T-helper 2 cell (primary cell): ENCODE measurements at places on chromosomes 7 and 10.

DNA sequence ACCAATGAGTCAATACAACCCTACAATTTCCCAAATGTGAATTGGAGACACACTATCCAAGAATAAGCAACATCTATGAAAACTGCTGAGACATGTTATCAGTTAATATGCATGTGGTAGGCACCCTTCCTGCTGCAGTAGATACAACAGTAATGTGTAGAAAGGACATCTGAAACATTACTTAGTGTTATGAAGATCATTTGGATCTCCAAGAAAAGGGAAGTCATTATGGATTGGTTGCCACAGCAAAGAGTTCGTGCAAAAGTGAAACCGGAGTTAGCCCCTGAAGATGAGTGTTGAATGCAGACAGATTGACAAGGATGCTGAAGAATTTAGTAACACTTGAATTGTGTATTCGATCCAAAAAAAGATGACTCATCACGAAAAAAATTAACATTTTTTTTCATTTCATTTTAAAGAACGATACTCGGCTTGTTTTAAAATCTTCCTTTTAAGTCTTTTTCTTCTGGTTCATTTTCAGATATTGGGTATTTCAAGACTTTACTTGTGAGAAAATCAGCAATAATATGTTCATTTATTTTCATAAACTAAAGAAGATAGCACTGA lies 322.4 kb upstream of the KLF6 start:
- DNase-seq = no peak

- DNase-seq = no peak
Measured at GRCh38 chr10:35808344-35808743, 166.2 kb upstream of the FZD8 start.

DNA sequence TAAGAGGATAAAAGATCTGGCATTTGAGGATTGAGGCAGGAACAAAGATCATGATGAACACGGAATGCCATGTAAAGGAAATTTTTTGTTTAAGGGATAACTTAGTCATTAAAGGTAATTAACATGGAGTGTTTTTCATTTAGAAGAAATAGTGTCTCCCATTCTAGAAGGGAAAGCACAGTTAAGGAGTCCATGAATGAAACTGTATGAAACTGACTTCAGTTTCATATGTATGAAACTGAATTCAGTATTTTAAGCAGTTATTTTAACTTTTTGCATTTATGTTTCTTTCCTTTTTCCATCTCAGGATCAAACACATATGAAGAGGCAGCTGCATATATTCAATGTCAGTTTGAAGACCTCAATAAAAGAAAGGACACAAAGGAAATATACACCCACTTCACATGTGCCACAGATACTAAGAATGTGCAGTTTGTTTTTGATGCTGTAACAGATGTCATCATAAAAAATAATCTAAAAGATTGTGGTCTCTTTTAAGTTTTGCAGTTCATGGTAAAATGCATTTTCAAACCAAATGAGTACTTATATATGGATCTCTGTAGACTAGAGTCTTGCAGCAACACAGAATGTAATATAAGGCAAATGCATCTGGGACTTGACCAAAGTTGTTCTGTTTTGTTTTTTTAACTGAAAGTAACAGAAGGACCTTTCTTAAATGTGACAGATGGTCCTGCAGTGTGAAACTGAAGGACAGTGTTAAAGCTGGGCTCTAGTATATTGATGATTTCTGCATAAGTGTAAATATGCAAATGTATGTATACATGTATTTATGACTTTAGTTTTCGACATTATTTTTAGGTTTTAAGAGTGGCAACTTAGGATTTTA lies 82.6 kb downstream of the GNAI1 start:
- no peak for DNase-seq

DNA sequence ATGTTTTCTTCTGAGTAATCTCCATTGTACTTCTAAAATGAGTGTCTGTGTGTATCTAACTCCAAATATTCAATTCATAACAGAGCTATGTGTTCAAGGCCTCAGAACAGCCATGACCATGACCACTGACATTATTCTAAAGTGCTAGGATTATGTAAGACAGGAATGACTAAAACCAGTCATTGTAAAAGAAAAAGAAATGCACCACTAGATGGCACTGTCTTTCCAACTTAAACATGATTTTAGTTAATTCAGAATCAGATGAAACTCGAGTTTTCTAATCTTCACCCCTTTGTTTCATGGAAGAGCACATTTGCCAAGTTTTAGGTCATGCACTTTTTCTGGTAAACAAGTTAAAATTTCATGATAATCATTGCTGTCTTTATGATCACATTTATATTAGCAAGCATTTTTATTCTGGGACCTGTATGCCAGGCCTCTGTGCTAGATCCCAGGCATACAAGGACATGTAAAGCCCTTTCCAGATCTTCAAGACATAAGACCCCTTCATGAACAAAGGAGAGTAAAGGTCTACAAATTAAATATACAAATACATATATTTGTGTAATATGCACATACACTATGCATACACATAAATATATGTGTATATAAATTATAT lies 26.1 kb upstream of the RSU1 start:
- peak; percentile 66 for DNase-seq

- no peak for DNase-seq
Measured at GRCh38 chr10:71218046-71218650, 5.8 kb downstream of the UNC5B start.

GRCh38 chr10:58102897-58103296 lies 164.8 kb downstream of the IPMK start:
- no peak for DNase-seq

- no peak for DNase-seq
Measured at GRCh38 chr10:3350205-3350604, 177.6 kb upstream of the PITRM1 start.

DNA sequence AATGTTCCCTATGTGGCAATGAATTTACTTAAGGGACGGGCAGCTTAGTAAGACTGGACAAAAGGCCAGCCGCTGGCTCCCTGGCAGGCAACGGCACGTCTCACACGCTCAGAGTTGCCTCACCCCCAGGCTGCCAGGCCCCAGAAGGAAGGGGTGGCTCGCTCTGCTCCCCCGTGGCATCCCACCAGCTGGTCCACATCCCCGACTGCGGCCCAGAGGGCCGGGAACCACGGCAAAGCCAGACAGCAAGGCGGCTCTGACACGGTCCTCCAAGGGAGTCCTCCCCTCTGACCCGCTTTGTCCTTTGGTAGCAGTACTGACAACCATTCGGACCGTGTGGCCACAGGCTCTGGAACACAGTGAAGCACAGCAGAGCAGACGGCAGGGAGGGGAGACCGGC lies 34.1 kb downstream of the NUDT1 start:
- DNase-seq = no peak

- no peak for DNase-seq
Measured at GRCh38 chr7:151539088-151539671, 19.5 kb upstream of the RHEB start.

DNA sequence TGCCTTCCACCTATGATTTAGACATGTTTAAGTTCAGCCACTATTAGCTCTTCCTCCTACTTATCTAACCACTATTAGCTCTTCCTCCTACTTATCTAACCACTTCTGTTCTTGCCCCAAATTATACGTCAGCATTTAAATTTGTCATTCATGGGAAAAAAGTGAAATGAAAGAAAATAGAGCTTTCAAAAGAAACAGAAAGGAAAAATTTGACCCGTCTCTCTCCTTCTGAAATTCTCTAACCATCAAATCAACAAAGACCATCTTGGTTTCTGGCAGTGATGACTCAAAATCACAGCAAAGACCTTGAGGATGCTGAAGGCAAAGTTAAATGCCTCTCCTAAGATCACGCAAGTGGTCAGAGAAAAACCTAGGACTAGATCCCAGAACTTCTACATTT lies 2.6 kb downstream of the LIPA start:
- no peak for DNase-seq

GRCh38 chr10:27479016-27479415 lies 25.1 kb upstream of the RAB18 start:
- DNase-seq = no peak

- no peak for DNase-seq
Measured at GRCh38 chr10:126027692-126028091, 131.3 kb downstream of the FANK1 start.

DNA sequence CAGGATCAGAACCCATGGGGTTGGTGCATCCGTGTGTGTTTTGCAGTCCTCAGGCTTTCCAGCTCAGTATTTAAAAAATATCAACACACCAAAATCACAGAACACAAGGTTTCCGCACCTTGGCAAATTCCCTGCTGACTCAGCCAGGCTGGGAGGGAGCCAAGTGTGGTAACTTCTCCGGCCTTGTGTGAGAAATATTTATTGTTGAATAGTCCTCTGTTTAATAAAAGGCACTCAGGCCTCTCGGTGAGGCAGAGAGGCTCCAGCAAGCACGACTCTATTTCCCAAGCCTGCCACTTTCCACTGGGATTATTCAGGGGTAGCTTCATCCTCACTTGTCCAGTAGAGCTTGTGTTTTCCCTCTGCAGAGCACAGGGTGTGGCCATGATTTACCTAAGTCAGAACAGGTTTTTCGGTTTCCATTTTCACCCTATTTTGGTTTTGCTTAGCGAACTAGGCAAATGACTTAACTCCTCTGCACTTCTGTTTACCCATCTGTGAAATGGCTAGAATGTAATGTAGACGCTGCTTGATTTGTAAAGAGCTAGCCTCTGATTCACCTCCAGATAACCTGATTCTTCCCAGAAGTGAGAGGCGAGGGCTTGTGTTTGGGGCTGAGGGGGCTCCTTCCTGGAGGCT lies 13.0 kb upstream of the CHST15 start:
- DNase-seq = no peak

DNA sequence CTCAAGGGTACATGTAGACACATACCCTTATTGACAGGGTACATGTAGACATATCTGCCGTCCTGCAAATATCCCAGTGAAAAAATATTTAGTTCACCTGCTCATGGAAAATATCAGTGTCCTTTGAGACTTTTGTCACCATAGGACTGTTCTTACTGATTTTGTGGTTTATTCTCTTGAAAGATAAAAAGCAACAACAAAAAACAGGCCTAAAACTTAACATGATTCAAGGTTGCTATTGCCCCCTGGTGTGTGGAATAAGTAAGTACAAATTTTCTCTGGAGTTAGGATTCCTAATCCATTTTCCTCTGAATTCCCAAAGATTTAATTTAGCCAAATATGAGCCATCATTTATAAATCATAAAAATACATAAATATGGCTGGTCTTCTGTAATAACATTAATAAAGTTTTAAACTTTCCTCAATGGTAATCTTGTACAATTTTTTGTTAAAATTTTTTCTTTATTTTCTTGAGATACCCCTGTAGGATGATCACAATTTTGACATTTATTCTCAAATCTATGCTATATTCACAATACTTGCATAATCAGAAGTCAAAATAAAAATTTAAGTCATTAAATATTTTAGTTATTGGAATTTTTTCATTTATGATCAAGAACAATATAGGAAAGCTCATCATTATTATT lies 741.4 kb upstream of the POT1 start:
- DNase-seq = no peak

- no peak for DNase-seq
Measured at GRCh38 chr7:55140221-55140940, 121.6 kb downstream of the EGFR start.

GRCh38 chr7:723541-723940 lies 3.0 kb upstream of the DNAAF5 start:
- no peak for DNase-seq

- no peak for DNase-seq
Measured at GRCh38 chr7:35336444-35336843, 82.5 kb upstream of the TBX20 start.

- no peak for DNase-seq
Measured at GRCh38 chr7:5206686-5207085, 16.7 kb downstream of the WIPI2 start.

DNA sequence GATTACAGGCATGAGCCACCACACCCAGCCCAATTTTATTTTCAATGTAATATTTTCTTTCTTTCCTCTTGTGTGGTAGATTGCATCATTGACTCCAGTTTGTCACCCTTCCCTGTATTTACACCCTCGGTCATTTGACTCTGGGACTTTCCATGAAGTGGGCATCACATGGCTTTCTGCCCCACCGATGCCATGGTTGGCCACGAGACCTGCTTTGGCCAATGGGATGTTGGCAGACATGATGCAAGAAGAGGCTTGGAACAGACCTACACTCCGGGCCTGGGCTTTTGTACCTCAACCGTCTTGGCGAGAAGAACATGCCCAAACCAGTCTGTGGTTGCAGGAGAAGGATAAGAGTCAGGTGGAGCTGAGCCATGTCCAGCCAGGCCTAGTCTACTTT lies 38.8 kb upstream of the CACUL1 start:
- DNase-seq = no peak

GRCh38 chr10:75001715-75002350 lies 109.6 kb upstream of the SAMD8 start:
- DNase-seq = no peak

DNA sequence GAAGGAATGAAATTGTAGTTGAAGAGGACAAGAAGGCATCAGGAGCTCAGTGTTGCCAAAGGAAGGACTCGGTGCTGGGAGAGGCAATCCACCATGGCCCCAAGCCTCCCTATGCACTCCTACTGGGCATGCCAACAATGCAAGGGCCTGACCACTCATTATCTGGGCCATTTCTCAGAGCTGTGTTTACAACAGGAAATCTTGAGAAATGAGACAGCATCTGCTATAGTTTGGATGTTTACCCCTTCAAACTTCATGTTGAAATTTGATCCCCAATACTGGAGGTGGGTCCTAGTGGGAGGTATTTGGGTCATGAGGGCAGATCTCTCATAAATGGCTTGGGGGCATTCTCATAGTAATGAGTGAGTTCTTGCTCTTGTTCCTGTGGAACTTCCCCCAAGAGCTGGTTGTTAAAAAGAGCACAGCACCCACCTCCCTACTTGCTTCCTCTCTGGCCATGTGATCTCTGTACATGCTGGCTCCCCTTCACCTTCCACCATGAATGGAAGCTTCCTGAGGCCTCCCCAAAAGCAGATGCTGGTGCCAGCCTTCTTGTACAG lies 50.8 kb upstream of the AOAH start:
- DNase-seq = no peak

- DNase-seq = no peak
Measured at GRCh38 chr7:93026425-93026824, 91.4 kb downstream of the SAMD9 start.

- no peak for DNase-seq
Measured at GRCh38 chr7:93117327-93117726, 452 bp downstream of the SAMD9 start.

DNA sequence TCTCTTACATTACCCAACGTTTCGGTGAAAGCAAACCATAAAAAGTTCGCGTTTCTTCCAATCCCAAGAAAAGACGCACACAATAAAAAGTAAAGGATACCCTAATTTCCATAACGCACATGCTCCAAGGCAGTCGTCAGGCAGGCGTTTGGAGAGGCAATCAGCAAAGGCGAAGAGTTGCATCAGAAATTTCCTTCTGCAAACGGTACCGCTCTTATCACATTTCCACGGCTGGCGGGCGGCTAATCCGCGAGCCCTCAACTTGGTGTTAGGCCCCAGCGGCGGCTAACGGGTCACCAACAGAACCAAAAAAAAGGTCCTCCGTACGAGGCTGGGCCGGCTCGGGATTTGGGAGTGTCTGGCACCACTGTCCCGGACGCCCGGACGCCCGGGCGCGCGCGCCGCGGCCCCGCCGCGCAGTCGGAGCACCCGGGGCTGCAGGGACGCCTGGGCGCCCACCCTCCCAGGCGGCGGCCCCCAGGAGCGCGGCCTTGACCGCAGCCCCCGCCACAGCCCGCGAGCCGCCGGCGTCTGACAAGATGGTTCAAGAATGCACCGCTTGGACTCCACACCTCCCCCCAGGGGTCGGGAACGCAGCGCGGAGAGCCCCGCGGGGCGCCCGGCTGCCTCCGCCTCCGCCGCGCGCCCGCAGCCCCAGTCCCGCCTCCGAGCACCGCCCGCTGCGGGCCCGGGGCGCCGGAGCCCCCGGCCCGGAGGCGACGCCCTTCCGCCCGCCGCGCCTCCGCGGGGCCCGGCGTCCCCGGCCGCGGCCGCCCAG lies 9.8 kb upstream of the GRB10 start:
- no peak for DNase-seq
